Activated naive CD8-positive, alpha-beta T cell treated with anti-CD3 and anti-CD28 coated beads for 36 hours (primary cell): ENCODE measurements at places on chromosomes 12 and 14.

DNA sequence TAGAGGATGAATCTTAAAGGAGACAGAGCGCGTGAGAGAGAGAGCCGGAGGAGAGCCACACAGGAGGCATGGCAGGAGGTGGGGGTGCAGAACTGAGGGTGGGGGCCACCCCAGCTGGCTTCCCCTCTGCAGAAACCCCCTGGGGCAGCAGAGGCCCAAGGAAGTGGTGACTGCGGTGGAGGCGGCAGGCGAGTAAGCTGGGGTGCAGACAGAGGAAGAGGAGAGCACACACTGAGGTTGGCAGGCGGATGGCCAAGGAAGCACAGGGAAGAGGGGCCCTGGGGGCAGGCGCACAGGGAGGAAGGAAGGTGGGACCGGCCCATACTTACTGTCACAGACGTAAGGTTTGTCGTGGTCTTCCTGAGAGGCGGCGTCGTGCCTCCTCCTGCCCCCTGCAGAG lies 179.8 kb downstream of the DPF3 start:
- DNase-seq, result peak; percentile 65

DNA sequence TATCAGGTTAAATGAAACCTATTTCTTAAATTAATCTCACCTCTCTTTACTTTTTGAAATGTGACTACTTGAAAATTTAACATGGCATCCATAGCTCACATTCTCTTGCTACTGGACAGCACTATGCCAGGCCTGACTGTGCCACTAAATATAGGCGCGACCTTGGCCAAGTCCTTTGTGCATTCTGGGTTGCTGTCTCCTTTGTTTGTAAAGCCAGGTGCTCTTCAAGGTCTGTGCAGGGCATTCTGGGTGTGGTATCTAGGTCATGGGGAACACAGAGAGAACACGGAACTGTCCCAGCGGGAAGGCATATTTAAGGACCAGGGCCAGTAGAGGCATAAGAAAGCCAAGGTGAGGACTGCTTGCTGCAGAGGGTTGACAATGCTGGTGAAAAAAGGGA lies 121.2 kb downstream of the ZNF664 start:
- no peak for DNase-seq

DNA sequence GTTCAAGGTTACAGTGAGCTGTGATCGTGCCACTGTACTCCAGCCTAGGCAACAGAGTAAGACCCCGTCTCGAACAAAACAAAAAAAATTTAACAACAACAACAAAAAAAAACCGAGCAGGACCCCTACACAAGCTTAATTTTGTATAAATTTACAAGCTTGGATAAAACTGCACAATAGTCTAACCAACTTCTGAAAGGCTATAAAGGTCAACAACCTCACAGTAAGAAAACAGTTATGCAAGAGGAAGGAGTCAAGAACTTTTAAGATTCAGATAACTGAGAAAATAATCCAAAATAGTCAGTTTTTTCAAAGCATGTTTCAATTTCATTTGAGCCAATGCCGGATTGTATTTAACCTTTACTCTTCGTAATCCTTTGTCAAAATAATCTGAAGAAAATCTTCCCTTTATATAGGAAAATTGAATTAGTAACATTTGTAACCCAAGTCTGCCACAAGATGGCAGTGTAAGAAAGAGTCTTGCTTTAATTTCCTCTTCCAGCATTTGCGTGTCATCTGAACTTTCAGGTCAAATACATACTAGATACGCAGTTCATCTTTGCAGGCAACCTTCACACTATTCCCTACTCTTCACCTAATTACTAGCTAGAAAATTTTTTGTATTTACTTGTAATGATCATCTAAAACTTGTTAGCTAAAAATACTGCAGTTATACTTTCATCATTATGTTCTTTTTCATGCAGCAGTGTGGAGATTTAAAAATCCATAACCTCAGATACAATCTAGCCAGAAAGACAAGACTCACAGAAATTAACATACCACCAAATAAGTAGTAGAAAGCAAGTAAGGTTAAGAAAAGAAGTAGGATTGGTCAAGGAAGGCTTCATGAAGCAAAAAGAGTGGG lies 5.8 kb downstream of the CCNB1IP1 start:
- no peak for DNase-seq

DNA sequence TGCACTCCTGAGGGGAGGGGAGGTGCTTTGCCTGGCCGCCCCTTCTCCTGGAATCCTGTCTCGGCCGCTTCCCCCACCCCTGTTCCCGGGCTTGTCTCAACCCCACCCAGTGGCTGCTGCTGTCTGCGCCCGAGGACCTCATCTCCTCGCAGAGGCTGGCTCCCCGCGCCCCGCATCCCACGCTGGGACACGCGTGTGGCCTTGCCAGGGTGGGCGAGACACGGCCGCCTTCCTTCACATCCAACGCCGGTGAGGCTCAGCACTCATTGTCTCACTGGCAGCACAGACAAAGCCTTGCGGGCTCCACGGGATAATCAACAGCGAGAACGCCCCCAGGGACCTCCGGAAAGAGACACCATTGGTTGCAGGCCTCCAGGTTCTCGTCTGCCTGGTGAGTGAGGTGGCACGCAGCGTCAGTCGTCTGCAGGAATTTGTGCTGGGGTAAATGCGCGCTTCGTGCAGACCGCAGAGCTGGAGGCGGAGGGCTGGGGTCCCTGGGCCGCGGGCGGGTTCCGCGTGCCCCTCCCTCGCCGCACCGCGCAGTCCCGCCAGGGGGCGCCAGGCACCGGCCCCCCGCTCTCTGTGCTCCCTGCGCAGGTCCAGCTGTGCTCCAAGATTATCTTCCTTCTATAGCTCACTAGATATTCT lies 26.8 kb downstream of the CCDC177 start:
- peak; percentile 37 for DNase-seq

- no peak for DNase-seq
Observed at GRCh38 chr12:78767264-78767981, 97.2 kb upstream of the SYT1 start.

DNA sequence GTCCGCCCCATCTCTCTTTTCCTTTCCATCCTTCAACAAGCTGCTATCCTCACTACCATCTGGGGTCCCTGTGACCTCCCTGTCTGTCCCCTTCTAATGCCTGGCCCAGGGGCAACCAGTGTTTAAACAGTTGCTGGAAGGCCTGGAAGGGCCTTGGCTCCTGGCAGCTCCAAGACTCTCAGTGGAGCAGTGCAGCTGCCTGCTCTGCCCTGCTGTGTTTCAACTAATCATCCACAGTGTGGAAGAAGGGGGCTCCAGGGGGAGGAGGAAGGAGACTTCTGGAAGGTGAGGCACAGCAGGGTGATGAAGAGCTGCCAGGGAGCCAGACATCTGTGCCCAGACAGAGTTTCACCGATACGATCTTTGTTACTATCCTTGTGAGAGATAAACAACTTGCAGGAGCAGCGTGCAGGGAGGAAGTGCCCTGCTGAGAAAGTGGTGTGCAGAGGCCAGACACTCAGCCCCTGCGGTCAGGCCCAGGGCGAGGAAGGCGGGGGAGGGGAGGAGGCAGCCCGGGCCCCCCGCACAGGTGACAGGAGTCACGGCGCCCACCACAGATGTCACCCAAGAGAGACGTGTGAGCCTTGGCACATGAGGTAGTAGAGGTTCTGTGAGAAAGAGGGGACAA lies 1061.8 kb downstream of the BCL11B start:
- peak; percentile 50 for DNase-seq

GRCh38 chr12:16788506-16789203 lies 182.7 kb upstream of the LMO3 start:
- no peak for DNase-seq

DNA sequence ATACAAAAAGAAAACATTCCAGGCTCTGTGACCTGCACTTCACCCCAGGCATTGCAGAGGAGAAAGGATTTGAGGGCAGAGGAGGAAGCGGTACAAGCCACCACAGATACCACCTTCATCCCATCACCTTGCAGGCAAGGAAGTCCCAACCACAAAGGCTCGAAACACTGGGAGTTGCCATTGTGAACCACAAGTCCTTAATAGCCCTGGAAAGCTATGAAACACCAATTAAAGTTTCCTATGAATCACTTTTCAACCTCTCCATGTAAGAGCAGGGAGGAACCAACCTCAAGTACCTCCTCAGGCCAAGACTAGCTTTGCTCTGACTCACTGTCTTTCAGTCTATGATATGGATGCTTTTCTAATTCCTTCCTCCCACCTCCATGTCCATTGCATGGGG lies 27.0 kb downstream of the MAP3K9 start:
- DNase-seq, result peak; percentile 19

DNA sequence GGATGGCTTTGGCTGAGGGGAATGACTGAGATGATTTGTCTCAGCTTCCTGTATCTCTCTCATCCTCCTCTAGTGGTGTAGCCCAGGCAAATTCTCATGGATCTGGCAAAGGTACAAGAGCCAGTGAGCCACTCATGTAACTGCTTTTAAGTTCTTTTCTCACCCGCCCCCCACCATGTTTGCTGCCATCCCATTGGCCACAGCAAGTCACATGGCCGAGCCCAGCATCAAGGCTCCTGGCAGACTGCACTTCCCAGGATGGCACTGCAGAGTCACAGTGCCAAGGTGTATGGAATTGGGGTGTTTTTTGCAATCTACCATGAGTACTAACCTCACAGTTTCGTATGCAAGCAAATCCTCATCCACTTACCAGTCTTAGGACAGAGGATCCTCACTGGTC lies 50.9 kb downstream of the CHST11 start:
- no peak for DNase-seq

GRCh38 chr14:104908303-104908702 lies 16.4 kb upstream of the PLD4 start:
- no peak for DNase-seq

DNA sequence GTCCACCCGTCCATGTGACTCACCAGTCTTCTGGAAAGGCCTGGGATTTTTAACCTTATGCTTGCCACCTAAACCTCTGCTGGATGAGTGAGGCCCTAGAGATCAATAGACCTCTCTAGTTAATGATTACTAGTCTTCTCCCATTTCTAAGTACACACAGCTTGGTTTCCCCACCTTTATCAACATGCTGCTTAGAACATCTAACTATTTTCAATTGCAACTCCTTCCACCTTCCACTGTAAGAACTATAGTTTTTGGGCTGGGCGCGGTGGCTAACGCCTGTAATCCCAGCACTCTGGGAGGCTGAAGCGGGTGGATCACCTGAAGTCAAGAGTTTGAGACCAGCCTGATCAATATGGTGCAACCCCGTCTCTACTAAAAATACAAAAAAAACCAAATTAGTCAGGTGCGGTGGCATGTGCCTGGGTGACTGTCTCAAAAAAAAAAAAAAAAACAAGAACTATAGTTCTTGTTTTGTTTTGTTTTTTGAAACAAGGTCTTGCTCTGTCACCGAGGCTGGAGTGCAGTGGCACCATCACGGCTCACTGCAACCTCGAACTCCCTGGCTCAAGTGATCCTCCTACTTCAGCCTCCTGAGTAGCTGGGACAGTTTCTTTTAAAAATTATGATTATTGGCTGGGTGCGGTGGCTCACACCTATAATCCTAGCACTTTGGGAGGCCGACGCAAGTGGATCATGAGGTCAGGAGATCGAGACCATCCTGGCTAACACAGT lies 18.7 kb upstream of the MDM2 start:
- no peak for DNase-seq

DNA sequence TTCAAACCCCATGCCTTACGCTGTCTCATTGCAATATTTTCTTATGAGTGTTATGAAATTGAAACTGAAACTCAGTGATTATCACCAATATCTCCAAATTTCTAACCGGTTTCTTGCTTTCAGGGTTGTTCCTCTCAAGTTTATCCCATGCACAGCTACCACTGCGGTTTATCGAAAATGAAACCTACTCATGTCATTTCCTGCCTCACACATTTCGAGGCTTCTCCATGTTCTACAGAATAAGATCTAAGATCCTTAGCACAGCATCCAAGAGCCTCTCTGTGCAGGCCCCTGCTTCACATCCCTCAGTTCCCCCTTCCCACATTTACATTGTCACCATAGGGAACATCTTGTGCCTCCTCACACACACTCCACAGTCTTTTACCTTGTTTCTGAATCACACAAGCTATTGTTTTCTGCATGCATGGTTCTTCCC lies 45.5 kb upstream of the FAR2 start:
- DNase-seq, result peak; percentile 36
